NCI-H446 treated with DMSO at 0.1 percent for 48 hours (cell line): ENCODE measurements at places on chromosomes 2 and 18.

GRCh38 chr2:235433860-235434259, 60.0 kb upstream of the AGAP1 start:
- peak; percentile 32 for DNase-seq

DNA sequence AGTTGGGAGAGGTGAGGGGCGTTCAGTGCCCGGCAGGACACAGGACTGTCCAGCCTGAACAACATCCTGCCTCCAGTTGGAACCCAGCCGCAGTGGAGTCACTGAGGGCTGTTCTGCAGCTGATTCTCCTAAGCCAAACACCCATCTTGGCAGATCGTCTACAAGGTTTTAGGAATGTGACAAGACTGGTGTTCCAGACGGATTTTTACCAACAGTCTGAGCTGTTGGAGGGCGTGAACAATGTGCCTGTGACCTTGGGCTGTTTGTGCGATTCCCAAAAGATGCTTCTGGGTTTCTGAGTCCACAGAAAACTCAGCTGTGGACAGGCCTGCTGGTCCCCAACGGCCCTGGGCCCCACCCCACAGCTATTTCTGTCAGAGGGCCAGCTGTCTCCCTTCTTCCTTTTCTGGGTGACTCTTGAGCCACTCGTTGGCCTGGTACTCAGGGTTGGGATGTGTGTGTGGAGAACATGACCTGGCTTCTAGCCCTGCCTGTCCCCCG, 5.7 kb downstream of the LRRFIP1 start:
- DNase-seq: no peak

- DNase-seq: no peak
These were observed 93.0 kb upstream of the ODC1 start for GRCh38 chr2:10541081-10541480.

- no peak for DNase-seq
These were observed 2786.5 kb downstream of the RPIA start for GRCh38 chr2:91477731-91478672.

DNA sequence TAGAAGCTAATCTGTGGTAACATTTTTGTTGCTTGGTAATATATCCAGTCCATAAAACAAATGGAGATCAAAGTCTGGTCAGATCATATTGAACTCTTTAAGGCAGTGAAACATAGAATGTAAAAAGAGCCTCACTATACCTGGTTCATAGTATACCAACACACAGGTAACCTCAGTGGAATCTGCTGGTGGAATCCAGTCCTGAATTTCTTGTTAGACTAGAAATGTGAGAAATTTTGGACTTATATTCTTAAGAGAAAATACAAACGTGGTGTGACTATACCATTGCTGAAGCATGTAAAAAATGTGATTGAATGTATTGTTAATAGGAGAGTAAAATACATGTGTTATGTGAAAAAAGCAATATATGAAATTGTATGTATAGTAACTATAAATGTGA, 46.1 kb upstream of the GRHL1 start:
- DNase-seq: no peak

- DNase-seq: no peak
These were observed 617.3 kb upstream of the REG3G start for GRCh38 chr2:78407960-78408794.

DNA sequence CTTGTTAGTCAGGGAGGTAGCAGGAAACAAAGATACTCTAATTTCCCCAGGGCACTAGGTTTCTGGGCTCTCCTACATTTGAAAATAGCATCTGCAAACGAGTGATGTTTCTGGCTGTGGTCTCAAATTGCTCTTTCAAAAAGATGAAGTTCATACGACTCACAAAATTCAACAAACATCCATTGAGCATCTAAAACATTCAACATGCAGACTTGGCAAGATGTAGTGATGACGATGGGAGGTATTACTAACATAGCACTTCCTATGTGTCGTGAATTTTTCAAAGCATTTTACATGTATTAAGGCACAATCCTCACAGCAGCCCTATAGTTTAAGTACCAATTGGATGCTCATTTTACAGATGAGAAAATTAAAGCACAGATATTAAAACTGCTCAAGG, 5.2 kb downstream of the CCBE1 start:
- DNase-seq: no peak

DNA sequence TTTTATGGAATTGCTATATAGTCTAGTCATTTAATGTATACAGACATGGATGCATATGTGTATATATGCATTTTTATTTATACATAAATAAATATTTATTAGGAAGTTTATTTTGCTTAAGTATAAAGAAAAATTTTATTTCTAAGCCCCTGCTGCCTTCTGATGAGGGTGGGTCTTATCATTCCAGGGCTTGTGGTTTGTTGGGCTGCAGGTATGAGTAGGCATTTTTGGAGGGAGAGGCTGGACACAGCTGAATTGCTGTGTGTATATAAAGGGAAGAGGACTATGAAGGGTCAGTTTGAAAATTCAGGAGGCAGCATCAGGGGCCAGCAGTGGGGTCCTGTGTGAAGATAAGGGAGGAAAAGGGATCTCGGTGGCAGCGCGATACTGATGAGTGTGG, 189.4 kb downstream of the TMEM182 start:
- DNase-seq: no peak

GRCh38 chr18:11412811-11413210, 196.6 kb upstream of the SLC35G4 start:
- DNase-seq: no peak

- no peak for DNase-seq
These were observed 70.5 kb downstream of the SMAD4 start for GRCh38 chr18:51100385-51101120.

DNA sequence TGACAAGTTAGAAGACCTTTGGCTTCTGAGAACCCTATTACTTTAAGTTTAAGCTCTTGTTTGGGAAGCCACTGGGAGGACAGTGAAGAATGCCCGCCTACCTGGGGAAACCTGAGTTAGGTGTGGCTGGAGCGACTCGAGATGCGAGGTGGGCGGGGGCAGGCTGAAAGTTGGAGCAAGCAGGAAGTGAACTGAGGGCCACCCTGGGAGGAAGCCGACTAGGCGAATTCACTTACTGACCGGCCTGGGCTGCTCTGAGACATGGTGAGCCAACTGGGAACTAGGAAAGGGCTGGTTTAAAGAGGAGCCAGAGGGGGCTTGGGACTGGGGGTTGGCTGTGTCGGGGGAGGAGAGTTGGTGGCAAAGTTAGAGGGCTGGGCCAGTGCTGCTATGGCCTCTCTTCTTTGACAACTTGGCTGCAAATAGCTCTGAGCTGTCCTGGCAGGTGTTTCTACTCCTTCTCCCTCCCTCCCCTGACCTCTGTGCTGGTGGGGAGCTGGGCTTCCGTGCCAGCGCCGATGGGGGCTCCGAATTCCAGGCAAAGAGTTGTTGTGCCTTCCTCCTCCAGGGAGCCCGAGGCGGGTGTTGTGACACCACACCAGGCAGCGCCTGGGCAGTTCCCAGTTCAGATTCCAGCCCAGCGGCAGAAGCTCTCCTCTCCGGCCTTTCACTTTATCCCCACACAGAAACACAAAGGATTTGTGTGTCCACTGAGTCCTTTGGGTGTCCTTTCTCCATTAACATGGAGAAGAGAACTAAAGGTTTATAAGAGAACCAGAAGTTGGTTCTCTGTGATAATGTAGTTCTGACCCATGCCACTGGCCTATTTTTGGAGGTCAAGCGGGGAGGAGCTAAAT, at the start of gene VAMP8:
Gene VAMP8 (plus strand): TSS at position 201 of the 857 bp plus-strand sequence. CDS start 61 bp downstream, at position 262.
- DNase-seq: no peak

DNA sequence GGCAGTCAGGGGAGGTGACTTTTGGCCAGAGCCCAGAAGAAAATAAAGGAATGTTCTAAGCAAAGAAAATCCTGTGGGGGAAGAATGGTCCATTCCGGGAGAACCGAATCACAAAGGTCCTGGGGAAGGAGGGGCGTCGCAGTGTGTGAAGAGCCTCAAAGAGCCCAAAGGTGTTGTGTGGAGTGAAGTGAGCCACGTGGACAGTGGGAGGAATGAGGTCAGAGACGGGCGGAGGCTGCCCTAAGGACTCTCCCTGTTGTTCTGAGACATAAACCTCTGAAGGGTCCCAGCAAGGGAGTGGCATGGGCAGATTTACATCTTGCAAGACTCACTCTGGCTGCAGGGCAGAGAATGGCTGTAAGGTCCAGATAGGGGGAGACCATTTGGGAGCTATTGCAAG, 91.3 kb upstream of the SEC11C start:
- DNase-seq: no peak

GRCh38 chr2:203740871-203741281, 34.4 kb downstream of the CD28 start:
- DNase-seq: no peak

- no peak for DNase-seq
These were observed 32.9 kb upstream of the PIK3C3 start for GRCh38 chr18:41922176-41922575.

DNA sequence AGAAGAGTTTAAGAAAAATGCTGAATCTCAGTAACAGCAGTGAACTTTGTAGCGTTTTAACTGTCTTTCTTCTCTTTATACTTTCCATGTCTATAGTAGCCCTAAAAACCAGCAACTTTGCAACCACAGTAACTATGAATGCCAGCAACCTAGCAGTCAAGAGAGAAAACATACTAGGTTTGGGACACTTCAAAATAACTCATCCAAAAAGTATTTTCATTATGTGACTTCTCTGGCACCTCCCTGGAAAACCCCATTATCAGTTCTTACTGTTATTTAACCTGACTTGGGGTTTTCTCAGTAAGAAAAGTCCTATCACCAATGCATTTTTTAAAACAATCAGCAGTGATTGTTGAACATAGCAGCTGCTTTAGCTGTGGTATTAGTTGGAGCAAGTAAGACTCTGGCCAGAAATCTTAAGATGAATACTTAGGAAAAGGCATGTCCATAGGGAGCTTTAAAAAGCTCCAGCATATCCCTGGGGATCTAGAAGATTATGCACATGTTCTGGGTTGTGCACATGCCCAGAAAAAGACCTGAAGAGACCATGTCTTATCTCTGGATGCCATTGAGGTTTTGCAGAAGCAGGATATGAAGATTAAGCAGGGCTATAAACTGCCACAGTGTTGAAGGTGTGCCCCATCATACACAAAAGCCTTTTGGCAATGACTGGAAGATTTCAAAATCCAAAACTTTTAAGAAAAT, 411.3 kb downstream of the CMPK2 start:
- no peak for DNase-seq

- no peak for DNase-seq
These were observed 149.3 kb downstream of the CABLES1 start for GRCh38 chr18:23284629-23285028.

DNA sequence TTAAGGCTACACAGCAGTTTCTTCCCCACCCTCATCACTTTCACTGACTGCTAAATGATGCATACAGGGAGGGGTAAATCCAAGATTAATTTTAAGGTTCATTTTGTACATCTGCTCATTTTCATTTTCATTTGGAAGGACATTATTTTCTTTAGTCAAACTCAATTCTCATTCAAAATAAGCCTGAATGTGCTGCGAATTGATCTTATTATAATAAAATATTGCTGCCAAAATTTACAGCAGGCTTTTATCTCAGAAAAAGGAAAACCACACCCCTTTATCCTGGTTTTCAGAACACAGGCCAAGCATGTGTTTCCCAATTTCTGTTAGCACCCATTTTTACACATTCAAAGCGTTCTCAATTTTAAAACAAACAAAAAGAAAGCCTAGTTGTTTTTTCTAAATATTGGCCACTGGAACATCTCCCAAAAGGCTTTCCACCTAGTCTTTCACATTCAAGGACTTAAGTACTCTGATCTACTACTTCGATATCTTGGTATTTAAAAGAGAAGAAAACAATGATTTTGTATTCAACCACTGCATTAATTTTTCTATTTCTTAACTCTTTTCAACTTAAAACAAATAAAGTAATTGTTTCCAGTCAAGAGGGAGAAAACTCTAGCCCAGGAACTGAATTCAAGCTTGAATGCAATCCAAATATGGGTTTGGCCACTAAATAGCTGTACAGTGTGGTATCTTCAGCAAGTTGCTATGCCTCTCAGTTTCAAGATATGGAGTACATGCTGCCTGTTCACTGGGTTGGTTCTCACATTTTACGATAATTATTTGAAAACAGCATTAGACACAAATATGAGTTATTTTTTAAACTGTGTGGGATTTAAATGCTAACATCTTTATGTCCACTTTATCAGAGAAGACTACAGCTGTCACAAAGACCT, 52.5 kb downstream of the CDH2 start:
- DNase-seq: no peak

DNA sequence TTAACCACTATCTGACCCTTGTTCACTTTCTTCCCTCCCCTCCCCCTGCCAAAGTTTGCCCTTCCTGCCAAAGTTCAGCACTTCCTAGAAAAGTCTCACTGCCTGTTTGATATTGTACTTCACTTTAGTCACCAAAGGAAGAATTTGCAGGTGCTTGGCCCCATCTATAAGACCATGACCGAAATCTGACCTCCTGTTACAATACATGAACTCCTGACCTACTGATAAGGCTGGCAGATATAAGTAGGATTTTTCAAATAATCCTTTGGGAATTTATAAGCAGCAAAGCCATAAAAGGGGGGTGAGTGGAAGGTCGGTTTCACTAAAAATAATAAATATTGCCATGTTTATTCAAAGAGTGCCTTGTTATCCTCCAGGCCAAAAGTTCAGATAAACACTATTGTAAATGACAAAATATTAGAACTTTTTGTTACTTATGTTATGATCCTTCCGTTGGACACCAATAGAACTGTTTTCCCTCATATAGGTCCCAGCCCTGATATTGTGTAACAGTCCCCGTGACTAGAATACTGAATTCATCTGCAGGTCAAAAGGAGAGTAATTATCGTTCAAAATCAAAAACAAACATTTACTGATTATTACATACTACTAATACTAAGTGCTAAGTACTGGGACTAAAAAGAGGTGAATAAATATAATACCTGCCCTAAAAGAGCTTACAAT, 277.6 kb downstream of the EXOC6B start:
- no peak for DNase-seq

DNA sequence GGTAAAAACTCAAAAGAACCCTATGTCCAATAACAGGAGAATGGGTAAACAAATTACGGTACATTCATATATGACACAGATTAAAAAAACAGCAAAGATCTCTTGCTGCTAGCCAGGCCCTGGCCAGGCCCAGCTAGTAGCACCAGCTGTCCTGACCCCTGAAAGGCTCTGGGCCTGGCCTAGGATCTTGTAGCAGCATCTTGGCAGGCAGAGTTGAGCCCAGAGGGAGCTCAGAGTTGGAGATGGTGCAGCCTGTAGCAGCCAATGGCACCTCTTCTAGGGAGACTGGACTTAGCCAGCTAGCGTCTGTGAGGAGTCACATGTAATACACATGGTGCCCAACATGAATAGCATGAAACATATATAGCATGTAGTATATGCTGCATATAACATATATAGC, 69.1 kb downstream of the HS6ST1 start:
- DNase-seq: no peak

- no peak for DNase-seq
These were observed 101.0 kb downstream of the HRH4 start for GRCh38 chr18:24561369-24561965.

DNA sequence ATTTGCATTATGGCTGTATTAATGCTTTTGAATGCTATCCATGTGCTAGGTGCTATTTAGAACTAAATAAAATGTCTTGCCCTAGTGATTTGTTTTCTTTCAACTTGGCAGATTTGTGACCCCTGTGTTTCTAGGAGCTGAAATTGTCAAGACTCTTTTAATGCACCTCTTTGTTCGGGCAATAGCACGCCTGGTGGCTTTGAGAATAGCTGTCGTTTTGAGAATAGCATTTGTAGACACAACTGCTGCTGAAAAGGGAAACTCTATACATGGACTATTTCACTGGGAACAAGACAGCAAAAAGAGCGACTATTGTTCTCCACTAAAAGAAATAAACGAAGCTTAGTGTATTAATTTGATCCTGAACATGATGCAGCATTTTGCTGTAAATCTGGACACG, 352.1 kb upstream of the ZNF521 start:
- DNase-seq: no peak

- no peak for DNase-seq
These were observed 10.5 kb upstream of the TMSB10 start for GRCh38 chr2:84894758-84895520.

- DNase-seq: no peak
These were observed 29.0 kb downstream of the OLA1 start for GRCh38 chr2:174219321-174219720.
